Aortic smooth muscle cell (primary cell): ENCODE measurements at places on chromosomes 11 and 22. TPM values are rescaled to one million over a fixed set of nuclear protein-coding genes. Genes with fewer than 3 reads are reported as not detected.

Gene SLC22A6
- not detected in 2 replicates for total RNA-seq

Gene FAM181B
- not detected in 2 replicates for total RNA-seq

Gene SCGB1A1
- not detected in 2 replicates for total RNA-seq

Gene CCDC34
- total RNA-seq: 4.0 and 4.9 TPM in 2 replicates

Gene MIOX
- total RNA-seq: not detected in 2 replicates

Gene LIPT2
- 1.2 and 1.6 TPM in 2 replicates for total RNA-seq

Gene PHETA2
- 11.4 and 16.2 TPM in 2 replicates for total RNA-seq

Gene KIAA0930
- 32.0 and 34.8 TPM in 2 replicates for total RNA-seq

Gene PGM2L1
- 4.5 and 7.0 TPM in 2 replicates for total RNA-seq

Gene RTCB
- 101 and 119 TPM in 2 replicates for total RNA-seq

Gene CLDN25
- not detected in 2 replicates for total RNA-seq

Gene CLTCL1
- 3.7 and 5.1 TPM in 2 replicates for total RNA-seq

Gene NNMT
- 311 and 473 TPM in 2 replicates for total RNA-seq

Gene FIBIN
- 22.2 and 56.8 TPM in 2 replicates for total RNA-seq

Gene DCHS1
- 5.4 and 22.3 TPM in 2 replicates for total RNA-seq

Gene RHOD
- total RNA-seq: 9.1 and 16.8 TPM in 2 replicates

Gene SERHL2
- 4.7 and 6.6 TPM in 2 replicates for total RNA-seq

Gene CDC45
- total RNA-seq: 11.2 and 23.9 TPM in 2 replicates

Gene ESAM
- 7.0 and 13.6 TPM in 2 replicates for total RNA-seq

Gene TSPO
- 284 and 299 TPM in 2 replicates for total RNA-seq

Gene SMIM35
- total RNA-seq: not detected in 2 replicates

Gene ADAMTS8
- 0.37 and 0.53 TPM in 2 replicates for total RNA-seq

Gene ZPR1
- total RNA-seq: 32.8 and 34.7 TPM in 2 replicates

Gene CEP126
- total RNA-seq: 4.2 and 6.3 TPM in 2 replicates

Gene ZNF408
- 5.0 and 6.0 TPM in 2 replicates for total RNA-seq

Gene TIMM10
- total RNA-seq: 50.9 and 68.6 TPM in 2 replicates

Gene SPON1
- total RNA-seq: 4.6 and 58.3 TPM in 2 replicates

Gene TH
- total RNA-seq: not detected in 2 replicates

Gene PRDM11
- 3.8 and 4.0 TPM in 2 replicates for total RNA-seq

Gene TRIM49
- total RNA-seq: not detected in 2 replicates

Gene CHEK1
- total RNA-seq: 24.6 and 30.5 TPM in 2 replicates

Gene ISX
- not detected in 2 replicates for total RNA-seq

Gene HEPHL1
- not detected in 2 replicates for total RNA-seq

Gene MYEOV
- total RNA-seq: 1.2 and 2.5 TPM in 2 replicates

Gene C22orf31
- not detected in 2 replicates for total RNA-seq

Gene OR52L1
- total RNA-seq: not detected in 2 replicates
